Activated B cell treated with CpG ODN at 0.5 μM for 24 hours (primary cell): ENCODE measurements at places on chromosomes 12 and 14. TPM values are rescaled to one million over a fixed set of nuclear protein-coding genes. Genes with fewer than 3 reads are reported as not detected.

The RND1 gene
- 4.9 and 5.9 TPM in 2 replicates for total RNA-seq

The OTX2 gene
- total RNA-seq, result not detected in 2 replicates

GRCh38 chr14:93970965-93971634, 5.3 kb downstream of the ASB2 start:
- peak overlapping the region; percentile 89 for H3K27ac ChIP-seq
- H3K27me3 ChIP-seq, result peaks cover 13% of the 10 kb centered on the region
- H3K4me1 ChIP-seq, result peaks cover 70% of the 10 kb centered on the region
- DNase-seq, result peak; percentile 59
- H3K36me3 ChIP-seq, result no peaks in the 10 kb centered on the region
- peak overlapping the region; percentile 89 for H3K4me3 ChIP-seq

The LTB4R2 gene
- 7.7 and 9.1 TPM in 2 replicates for total RNA-seq

The PAPLN gene
- total RNA-seq, result 0.42 and 0.46 TPM in 2 replicates

- no peak for DNase-seq
- H3K27ac ChIP-seq, result no peak overlapping the region
- H3K36me3 ChIP-seq, result peaks cover 93% of the 10 kb centered on the region
- no peak overlapping the region for H3K4me3 ChIP-seq
- peaks cover 28% of the 10 kb centered on the region for H3K4me1 ChIP-seq
- H3K27me3 ChIP-seq, result no peaks in the 10 kb centered on the region
Observed at GRCh38 chr12:120134307-120134980, 17.9 kb upstream of the RAB35 start.

The ARG2 gene
- 0.40 and 0.46 TPM in 2 replicates for total RNA-seq

The PLEK2 gene
- not detected in 2 replicates for total RNA-seq

GRCh38 chr12:97639702-97640101, 177.1 kb downstream of the RMST start:
- H3K36me3 ChIP-seq, result no peaks in the 10 kb centered on the region
- no peak for DNase-seq
- no peak overlapping the region for H3K4me3 ChIP-seq
- no peaks in the 10 kb centered on the region for H3K4me1 ChIP-seq

The HSP90B1 gene
- total RNA-seq, result 346 and 368 TPM in 2 replicates

The COCH gene
- 10.2 and 10.4 TPM in 2 replicates for total RNA-seq

DNA sequence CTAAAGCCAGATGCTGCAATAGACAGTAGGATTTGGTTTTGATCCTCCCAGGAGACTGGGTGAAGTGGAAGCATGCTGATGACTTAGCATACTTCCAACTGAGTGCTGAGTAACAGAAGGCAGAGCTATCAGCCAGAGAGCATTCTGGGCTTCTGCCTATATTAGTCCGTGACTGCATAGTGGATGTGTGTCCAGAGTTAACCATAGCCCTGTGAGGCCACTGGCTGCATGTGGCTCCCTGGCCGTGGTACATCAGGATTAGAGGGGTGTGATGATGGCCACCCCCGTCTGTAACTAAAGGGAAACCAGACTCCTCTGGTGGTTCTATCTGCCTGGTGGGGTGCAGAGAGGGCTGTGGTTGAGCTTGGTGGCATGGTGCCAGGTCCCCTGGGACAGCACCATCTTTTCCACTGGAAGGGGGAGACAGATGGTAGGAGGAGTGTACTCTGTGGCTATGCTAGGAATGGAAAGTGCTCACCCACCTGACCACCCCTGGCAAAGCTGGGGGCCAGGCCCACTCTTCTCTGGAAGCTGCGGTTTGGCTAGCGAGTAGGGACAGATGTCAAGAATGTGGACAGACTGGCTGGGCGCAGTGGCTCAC, 27.4 kb downstream of the ABCD4 start:
- H3K36me3 ChIP-seq, result peaks cover 2% of the 10 kb centered on the region
- peaks cover 4% of the 10 kb centered on the region for H3K27me3 ChIP-seq
- DNase-seq, result no peak
- no peak overlapping the region for H3K4me3 ChIP-seq

The SSTR1 gene
- not detected in 2 replicates for total RNA-seq

DNA sequence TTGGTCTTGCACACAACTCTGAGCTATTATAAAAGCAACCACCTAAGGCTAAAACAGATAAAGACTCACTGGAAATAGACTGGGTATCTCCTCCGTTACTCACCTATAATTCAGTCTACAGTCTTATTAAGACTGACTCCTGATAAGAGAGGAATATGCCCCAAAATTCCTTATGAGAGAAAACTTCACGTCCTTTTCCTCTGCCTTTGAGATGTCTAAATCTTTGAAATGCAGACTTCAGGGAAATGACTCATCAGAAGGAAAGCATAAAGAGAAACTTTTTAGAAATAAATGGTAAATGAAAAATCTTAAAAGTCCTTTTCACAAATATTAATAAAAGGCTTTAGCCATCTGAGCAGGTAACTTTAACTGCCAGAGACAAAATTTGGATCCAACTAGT, 187.5 kb upstream of the RTL1 start:
- no peak overlapping the region for H3K27ac ChIP-seq
- H3K27me3 ChIP-seq, result peaks cover 2% of the 10 kb centered on the region
- DNase-seq, result no peak
- H3K4me3 ChIP-seq, result no peak overlapping the region
- H3K36me3 ChIP-seq, result no peaks in the 10 kb centered on the region
- H3K4me1 ChIP-seq, result no peaks in the 10 kb centered on the region

DNA sequence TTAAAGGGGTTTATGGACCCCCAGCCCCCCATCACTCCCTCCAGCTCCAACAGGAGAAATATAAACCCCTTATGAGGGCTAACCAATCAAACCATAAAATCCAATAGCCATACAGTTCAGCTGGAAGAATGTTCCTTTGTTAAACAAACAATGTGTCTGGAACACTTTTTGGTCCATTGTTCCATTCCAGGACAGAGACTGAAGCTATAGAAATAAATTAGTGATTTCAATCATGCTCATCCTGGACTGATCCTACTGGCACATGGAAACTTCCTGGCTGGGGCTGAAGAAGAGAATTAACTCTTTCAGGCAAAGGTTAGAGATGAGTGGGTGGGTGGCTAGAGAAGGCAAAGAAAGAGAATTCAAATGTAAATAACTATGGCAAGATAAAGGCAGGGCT, 63.4 kb downstream of the ANO2 start:
- H3K27ac ChIP-seq, result no peak overlapping the region
- H3K4me3 ChIP-seq, result no peak overlapping the region
- no peaks in the 10 kb centered on the region for H3K36me3 ChIP-seq
- no peaks in the 10 kb centered on the region for H3K4me1 ChIP-seq
- peaks cover 18% of the 10 kb centered on the region for H3K27me3 ChIP-seq

The WNT5B gene
- total RNA-seq, result 0.69 and 1.0 TPM in 2 replicates

GRCh38 chr12:127324681-127325080, 942.3 kb upstream of the TMEM132C start:
- DNase-seq, result no peak
- H3K27me3 ChIP-seq, result no peaks in the 10 kb centered on the region
- H3K4me3 ChIP-seq, result no peak overlapping the region
- no peak overlapping the region for H3K27ac ChIP-seq
- no peaks in the 10 kb centered on the region for H3K4me1 ChIP-seq

The GLIPR1L1 gene
- not detected in 2 replicates for total RNA-seq

The PTPN6 gene
- total RNA-seq, result 371 and 393 TPM in 2 replicates

The SLC15A5 gene
- not detected in 2 replicates for total RNA-seq

- no peak overlapping the region for H3K4me3 ChIP-seq
- H3K4me1 ChIP-seq, result peaks cover 17% of the 10 kb centered on the region
- H3K27ac ChIP-seq, result no peak overlapping the region
- no peak for DNase-seq
- H3K36me3 ChIP-seq, result no peaks in the 10 kb centered on the region
- H3K27me3 ChIP-seq, result peaks cover 24% of the 10 kb centered on the region
Observed at GRCh38 chr12:3125674-3126073, 48.5 kb downstream of the TSPAN9 start.

DNA sequence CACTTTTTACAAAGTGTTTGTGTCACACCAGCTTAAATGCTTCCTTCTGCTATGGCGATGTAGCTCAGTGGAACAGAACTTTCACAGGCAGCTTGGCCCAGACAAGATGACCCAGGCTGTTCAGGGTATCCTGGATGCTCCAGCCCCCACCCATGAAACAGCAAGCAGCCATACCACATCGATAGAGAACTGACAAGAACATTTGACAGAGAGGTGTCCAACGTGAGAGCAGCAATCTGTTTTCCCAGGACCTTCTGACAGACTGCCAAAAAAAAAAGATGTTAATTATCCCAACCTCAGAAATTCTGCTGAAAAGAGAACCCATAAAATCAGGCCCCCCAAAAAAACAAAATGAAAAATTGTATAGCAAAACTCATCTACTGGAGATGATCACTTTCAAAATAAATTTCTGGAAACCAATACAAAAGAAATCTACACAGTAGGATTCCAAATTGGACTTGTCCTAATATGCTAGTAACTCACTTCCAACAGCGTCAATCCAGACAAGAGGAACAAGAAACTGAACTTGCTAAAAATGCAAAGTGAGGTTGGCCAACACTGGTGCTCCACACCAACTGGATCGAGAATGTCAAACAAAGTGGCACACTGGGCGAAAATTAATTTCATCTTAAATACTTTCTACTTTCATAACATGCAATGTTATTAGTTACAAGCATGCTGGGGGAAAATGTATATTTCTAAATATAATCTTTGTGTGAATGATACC, 118.8 kb downstream of the DPF3 start:
- H3K27me3 ChIP-seq, result no peaks in the 10 kb centered on the region
- H3K4me1 ChIP-seq, result peaks cover 45% of the 10 kb centered on the region
- H3K4me3 ChIP-seq, result no peak overlapping the region
- H3K27ac ChIP-seq, result no peak overlapping the region

The SDS gene
- not detected in 2 replicates for total RNA-seq

- no peak overlapping the region for H3K27ac ChIP-seq
- peak; percentile 15 for DNase-seq
- no peaks in the 10 kb centered on the region for H3K36me3 ChIP-seq
- no peak overlapping the region for H3K4me3 ChIP-seq
Observed at GRCh38 chr14:101072945-101073597, 169.5 kb upstream of the RTL1 start.

DNA sequence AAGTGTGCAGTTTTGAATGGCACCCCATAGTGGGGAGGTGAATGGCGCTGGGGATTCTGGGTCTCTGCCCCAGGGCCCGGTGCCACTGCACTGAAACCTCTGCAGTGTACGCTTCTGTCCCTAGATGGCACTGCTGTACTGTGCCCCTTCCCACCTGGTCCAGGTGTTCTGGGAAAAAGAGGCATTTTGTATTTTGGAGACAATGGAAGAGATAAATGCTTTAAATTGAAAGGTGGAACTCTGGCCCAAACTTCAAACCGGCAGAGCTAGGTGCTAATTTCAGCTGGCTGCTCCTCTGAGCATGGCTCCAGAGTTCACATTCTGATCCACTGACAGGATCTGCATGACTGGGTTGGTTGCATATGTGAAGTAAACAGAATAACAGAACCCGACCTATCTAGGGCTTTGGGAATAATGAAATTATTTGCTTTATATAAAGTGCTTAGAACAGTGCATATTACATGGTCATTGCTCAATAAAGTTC, 52.2 kb downstream of the KRT80 start:
- H3K27ac ChIP-seq, result no peak overlapping the region
- no peaks in the 10 kb centered on the region for H3K36me3 ChIP-seq
- peaks cover 1% of the 10 kb centered on the region for H3K27me3 ChIP-seq
- no peak overlapping the region for H3K4me3 ChIP-seq
- peaks cover 7% of the 10 kb centered on the region for H3K4me1 ChIP-seq
- DNase-seq, result no peak

DNA sequence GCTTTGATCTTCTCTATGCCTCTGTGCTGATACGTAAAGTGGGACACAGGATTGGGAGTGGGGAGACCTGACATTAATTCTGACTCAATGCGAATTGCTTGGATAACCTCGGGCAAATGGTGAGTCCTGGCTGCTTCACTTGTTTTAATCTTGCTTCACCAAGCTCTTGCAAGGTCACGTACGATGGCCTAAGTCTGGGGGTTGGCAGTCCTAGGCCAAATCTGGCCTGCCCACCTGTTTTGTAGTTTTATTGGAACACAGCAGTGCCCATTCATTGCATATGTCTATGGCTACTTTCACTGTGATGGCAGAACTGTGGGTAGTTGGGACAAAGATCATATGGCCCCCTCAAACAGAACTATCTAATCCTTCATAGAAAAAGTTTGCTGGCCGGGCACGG, 13.4 kb downstream of the CLSTN3 start:
- H3K27ac ChIP-seq, result no peak overlapping the region
- no peak for DNase-seq
- H3K27me3 ChIP-seq, result no peaks in the 10 kb centered on the region
- no peaks in the 10 kb centered on the region for H3K4me1 ChIP-seq
- peaks cover 7% of the 10 kb centered on the region for H3K36me3 ChIP-seq

The CRIP2 gene
- total RNA-seq, result 2.9 and 3.0 TPM in 2 replicates

DNA sequence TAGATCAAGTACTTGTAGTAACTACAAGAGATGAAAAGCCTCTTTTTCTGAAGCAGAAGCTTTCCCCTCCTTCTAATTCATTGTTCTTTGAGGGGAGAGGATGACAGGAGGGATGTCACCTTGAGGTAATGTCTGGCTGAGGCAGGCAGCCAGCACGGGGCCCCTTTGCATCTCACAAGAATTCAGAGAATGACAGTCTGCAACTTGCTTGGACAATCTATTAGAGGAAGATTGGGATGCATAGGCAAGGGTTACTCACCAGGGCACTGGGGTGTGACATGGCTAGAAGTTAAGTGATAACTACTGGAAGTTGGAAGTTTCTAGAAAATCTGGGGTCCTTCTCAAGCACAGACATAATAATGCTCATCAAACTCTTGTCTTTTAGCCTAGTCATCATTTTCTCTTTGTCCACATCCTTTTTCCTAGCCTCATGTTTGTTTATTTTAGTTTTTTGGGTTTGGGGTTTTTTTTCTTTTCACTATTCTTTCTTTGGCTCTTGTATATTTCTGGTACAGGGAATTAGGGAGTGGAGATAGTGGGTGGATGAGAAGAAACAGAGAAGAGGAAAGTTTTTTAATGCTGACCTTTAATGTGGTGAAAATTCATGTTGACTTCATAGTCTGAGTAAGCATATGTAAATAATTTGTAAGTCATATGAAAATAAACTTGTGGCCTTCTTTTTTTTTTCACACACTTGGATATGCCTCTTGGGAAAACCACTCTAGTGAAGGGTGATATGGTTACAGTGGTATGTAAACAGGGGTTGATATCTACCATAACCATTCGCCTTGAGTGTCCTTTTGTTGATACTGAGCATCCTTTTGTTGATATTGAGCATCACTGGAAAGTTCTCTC, 55.1 kb downstream of the TTLL5 start:
- H3K4me3 ChIP-seq, result no peak overlapping the region
- no peak overlapping the region for H3K27ac ChIP-seq
- no peaks in the 10 kb centered on the region for H3K4me1 ChIP-seq
- no peak for DNase-seq

- H3K4me3 ChIP-seq, result no peak overlapping the region
- H3K27me3 ChIP-seq, result peaks cover 31% of the 10 kb centered on the region
- no peak for DNase-seq
- H3K36me3 ChIP-seq, result no peaks in the 10 kb centered on the region
Observed at GRCh38 chr12:115452751-115453281, 768.8 kb upstream of the TBX3 start.
